ENCODE measurements at places on chromosomes 2 and 18.

- DNase-seq = no peak
Observed at GRCh38 chr2:68044099-68044498, 18.7 kb downstream of the C1D start.

GRCh38 chr2:96940001-96940615, 46.3 kb downstream of the FAM178B start:
- no peak for DNase-seq

- no peak for DNase-seq
Observed at GRCh38 chr18:22342625-22343024, 75.1 kb downstream of the CTAGE1 start.

- no peak for DNase-seq
Observed at GRCh38 chr2:124476291-124476690, 451.2 kb downstream of the CNTNAP5 start.

Data from urinary bladder (tissue), 4 donors.